ENCODE measurements at places on chromosomes 1 and 21.

GRCh38 chr1:167955915-167956314, 19.0 kb upstream of the MPC2 start:
- no peak for DNase-seq

DNA sequence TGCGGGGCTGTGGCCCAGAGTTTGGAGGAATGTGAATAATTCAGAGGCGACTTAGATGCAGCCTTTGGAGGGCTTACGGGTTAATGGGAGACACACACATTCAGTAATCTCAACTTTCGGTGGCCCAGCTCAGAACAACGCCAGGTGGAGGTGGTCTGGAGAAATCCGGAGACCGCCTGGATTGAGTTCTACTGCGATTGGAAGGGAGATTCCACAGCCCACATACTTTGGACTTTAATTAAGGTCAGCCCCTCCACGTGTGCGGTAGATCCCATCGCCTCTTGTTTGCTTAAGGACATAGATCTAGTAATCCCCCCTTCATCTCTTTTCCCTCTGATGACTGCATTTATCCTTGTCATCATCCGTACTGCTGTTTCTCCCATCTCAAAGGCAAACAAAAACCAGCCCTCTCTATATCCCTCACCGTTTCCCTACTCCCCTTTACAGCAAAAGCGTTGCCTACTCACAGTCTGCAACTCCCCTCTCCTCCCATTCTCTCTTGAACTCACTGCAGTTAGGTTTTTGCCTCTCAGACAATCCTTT, 720 bp upstream of the BSDC1 start:
- no peak for DNase-seq

DNA sequence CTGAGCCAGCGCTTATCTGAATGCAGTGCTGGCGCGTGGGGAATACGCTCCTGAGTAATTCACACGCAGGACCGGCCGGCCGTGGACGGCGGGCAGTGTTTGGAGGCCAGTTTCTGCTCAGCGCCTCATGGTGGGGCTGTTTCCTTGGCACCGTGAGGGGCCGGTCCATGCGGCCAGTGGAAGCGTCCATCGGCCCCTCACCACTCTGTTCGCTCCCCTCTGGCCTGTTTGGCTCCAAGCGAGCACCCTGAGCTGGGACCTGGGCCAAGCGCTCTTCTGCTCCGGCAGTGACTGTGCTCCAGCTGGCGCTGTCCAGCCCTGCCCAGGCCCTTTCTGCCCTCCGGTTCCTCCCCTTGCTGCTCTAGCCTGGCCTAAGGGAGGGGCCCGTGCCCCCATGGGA, 16.3 kb upstream of the PLCH2 start:
- DNase-seq: peak; percentile 2

DNA sequence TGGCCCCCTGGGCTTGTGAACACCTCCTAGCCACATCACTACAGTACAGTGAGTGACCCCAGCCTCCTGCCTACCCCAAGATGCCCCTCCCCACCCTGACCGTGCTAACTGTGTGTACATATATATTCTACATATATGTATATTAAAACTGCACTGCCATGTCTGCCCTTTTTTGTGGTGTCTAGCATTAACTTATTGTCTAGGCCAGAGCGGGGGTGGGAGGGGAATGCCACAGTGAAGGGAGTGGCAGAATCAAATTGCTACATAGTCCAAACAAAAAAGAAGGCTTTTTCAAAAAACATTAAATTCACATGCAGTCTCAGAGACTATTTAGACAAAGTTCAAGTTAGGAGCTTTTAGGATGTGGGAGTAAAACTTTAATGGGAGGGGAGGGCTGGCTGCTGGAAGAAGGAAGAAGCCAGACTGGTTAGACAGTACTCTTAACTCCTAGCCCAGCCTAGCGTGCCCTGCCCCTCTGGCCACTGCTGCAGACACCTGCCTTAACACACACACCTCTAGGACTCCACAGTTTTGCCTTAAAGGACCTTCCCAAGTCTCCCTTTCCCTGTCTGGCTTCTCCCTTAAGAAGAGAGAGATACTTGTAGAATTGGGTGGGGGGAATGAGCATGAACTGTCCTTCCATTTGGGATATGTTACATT, 9.4 kb downstream of the PEA15 start:
- no peak for DNase-seq

GRCh38 chr1:214566158-214567104, 15.0 kb upstream of the PTPN14 start:
- no peak for DNase-seq

DNA sequence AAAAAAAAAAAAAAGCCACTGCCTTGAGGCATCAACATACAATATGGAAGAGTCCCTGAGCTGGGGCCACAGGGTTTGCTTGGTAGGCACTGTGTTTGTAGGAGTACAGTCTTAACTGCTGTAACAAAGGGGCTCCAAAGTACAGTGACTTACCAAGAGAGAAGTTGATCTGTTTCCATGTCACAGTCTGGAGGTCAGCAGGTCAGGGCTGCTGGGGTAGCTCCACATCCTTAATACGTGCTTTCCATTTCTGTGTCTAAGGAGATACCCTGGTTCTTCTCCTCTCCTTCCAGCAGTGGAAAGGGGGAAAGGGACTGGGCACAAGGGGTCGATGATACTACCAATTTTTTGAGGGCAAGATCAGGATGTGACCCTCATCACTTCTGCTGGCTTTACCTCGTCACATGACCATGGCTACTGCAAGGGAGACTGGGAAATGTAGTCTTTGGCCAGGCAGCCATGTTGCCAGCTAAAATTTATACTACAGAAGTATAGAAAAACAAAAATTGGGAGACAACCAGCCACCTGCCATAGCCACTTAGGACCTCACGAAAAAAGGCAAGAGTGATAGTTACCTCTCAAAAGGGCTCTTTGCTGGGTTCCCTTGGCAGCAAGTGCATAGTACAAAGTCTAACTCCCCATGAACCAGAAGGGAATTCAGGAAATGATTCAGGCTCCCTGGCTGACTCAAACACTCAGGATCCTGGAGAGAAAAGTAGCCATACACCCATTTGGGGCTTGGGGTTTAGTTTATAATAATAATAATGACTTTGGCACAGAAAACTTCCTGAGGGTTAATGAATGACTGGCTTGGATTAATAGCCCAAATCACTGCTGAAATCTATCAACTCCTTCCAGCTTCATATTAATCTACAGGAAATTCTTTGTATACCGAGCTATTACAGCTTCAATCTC, 52.7 kb upstream of the ATP5PO start:
- no peak for DNase-seq

DNA sequence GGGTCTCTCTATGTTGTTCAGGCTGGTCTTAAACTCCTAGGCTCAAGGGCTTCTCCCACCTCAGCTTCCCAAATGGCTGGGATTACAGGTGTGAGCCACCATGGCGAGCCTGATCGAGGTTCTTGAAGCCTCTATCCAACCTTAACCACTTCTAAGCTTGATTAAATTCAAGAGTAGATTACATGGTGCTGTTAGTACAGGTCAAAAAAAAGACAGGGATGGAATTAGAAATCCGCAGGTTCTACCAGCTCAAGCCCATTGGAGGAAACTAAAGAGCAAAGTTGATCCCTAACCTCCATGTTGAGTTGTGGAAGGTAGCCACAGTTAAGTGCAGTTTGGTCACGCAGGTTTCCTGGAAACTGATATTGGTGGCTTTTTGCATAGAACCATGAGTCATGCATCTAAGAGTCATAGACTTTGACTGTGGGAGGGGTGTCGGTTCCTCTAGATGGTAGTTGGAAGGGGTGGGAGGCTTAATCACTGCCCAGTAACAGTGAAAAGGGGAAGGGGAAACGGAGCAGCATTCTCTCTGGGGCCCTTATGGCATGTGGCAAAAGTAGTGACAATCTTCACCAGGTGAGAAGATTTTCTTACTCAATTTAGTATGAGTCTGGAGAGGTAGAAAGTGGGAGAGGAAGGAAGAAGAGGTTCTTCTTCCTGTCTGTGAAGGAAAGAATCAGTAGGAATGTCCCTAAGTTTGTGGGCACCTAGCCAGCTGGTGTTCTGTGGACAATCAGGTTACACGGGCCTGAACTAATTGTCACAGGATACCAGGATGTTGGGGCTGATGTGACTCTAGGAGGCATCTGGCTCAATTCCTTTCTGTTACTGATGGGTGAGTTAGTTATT, 7.0 kb downstream of the CD53 start:
- no peak for DNase-seq

All from AG04450 (cell line).